ENCODE measurements at places on chromosomes 5 and 9.

- peak; percentile 60 for DNase-seq
Measured at GRCh38 chr9:4604678-4605095, 57.4 kb upstream of the PLPP6 start.

DNA sequence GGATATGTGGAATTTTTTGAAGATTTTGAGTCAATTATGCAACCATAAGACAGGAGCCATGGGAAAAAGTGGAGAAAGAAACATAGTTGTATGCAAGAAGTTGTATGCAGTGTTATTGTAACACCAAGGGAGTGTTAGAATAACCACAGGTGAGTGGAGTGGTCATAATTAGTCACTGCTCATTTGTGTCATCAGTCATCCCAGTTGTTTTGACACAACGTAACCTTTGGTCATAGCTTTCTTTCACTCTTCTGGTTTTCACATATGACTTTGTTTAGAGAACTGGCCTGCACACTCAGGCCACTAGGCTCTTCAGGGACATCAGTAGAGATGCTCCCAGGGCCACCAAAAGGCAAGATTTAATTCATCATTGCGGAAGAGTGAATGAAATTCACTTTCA lies 158.7 kb upstream of the HMHB1 start:
- DNase-seq: no peak

- no peak for DNase-seq
Measured at GRCh38 chr5:59193616-59194319, 610.9 kb downstream of the RAB3C start.

- no peak for DNase-seq
Measured at GRCh38 chr9:84761137-84761808, 91.7 kb downstream of the NTRK2 start.

DNA sequence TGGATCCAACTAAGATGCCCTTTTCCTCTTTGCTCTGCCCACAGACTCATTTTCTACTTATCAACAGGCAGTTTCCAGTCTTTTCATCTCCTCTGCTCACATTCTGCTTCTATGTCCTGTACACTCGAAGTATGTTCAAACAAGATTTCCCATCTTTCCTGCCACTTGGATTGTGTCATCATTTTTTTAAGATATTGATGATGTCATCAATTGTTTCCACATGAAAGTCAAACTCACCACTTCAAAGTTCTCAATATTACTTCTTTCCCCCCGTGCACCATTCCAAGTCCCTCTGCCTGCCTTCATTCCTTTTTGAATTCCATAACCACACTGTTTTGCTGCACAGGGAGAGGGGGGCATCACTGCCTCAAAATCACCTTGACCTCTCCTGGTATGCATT lies 175.0 kb upstream of the RFX3 start:
- no peak for DNase-seq

DNA sequence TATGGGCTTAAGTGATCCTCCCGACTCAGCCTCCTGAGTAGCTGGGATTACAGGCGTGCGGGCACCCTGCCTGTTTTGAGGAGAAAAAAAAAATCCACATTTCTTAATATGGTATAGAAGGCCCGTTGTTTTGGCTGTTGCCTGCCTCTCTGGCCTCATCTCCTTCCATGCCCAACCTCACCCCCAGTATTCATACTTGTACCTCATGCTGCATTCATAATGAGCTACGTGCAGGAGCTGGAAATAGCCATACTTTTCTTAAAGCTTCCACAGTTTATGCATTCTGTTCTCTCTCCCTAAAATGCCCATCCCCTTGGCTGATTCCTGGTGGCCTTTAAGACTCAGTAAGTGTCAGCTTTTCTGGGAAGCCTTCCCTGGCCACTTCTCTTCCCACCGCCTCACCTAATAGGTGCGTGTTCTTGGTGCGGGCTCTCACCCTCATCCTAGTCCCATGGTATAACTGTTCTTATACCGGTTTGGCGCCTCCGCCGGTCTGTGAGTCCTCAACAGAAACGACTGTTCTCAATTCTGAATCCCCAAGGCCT lies 2.1 kb upstream of the TPM2 start:
- no peak for DNase-seq

GRCh38 chr5:152542741-152543140 lies 137.7 kb upstream of the NMUR2 start:
- no peak for DNase-seq

- no peak for DNase-seq
Measured at GRCh38 chr5:137735555-137736284, at the start of gene KLHL3. TSS of gene KLHL3 (minus strand) at chr5:137736089. CDS start at chr5:137735646, 443 bp downstream.

DNA sequence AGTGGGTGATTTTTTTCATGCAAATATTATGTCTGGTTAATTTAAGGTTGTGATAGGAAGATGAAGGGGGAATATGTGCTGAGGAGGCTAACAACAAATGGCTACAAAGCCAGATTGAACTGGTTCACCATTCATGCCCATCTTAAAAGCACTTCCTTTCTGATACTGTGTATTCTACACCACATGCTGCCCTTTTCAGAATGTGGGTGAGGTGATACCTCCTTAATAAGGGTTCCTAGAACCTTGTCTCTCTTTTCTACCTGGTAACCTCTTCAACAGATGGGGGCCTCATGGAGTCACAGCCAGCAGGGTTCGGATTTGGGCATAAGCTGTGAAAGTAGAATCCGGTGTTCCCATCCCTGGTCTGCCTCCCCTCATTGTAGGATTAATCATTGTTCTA lies 1064.0 kb upstream of the SEMA6A start:
- DNase-seq: no peak

GRCh38 chr9:89149726-89150125 lies 28.9 kb downstream of the SHC3 start:
- no peak for DNase-seq

DNA sequence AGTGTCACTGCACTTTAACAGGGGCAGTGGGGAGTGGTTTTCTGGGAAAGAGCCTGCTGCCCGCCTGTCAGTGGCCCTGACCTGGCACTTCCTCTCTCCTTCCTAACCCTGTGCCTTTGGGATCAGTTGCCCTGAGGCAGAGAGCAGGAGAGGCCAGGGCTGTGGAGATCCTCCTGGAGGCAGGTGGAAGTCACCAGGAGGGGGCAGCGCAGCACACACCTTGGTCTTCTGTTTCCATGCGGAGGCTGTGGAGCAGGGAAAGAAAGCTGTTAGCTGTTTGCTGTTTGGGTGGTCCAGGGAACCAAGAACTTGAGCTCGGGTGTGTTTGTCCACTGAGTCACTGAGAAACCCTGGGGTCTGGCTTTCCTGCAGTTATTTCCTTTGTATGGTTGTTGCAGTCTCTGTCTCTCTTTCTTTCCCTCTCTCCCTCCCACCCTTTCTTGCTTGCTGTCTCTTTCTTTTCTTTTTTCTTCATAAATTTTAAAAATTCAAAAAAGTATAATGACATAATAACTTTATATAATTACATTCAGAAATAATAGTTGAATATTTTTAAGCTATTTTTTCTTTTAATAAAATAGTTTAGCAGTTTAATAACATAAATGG lies 28.1 kb downstream of the NTRK2 start:
- peak; percentile 35 for DNase-seq
